ENCODE measurements at places on chromosomes 5 and 9.

GRCh38 chr9:132366481-132366880 lies 11.7 kb upstream of the SETX start:
- no peak for DNase-seq

GRCh38 chr9:16421532-16421931 lies 448.9 kb downstream of the BNC2 start:
- no peak for DNase-seq

DNA sequence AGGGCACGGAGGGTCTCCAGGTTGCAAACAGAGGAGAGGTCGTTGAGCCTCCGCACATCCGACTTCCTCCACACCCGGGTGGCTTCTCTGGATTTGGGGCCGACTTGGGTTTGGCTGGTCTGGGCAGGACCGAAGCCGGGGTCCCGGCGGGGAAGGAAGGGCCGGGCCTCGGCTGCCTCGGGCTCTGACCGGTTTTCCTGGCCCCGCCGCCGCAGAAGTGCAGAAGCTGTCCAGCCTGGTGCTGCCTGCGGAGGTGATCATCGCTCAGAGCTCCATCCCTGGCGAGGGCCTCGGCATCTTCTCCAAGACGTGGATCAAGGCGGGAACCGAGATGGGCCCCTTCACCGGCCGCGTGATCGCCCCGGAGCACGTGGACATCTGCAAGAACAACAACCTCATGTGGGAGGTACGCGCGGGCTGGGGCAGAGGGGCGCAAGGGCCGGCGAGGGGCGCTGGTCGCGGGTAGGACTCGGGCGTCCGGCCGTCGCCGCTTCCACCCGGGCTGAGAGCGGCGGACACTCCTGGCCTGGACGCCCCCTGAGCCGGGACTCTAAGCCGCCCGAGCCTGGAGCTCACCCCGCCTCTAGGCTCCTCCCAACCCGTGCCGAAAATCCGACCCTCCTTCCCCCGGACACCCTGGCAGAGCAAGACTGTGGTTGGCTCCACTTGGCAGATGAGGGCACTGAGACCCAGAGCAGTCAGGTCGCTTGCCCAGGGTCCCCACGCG lies 2.2 kb downstream of the PRDM12 start:
- no peak for DNase-seq

GRCh38 chr9:86601697-86602096 lies 247.5 kb upstream of the TUT7 start:
- DNase-seq = peak; percentile 4

GRCh38 chr5:79122973-79123372 lies 11.4 kb downstream of the BHMT start:
- no peak for DNase-seq

GRCh38 chr5:167573370-167574127 lies 717.9 kb upstream of the WWC1 start:
- DNase-seq = peak; percentile 8

DNA sequence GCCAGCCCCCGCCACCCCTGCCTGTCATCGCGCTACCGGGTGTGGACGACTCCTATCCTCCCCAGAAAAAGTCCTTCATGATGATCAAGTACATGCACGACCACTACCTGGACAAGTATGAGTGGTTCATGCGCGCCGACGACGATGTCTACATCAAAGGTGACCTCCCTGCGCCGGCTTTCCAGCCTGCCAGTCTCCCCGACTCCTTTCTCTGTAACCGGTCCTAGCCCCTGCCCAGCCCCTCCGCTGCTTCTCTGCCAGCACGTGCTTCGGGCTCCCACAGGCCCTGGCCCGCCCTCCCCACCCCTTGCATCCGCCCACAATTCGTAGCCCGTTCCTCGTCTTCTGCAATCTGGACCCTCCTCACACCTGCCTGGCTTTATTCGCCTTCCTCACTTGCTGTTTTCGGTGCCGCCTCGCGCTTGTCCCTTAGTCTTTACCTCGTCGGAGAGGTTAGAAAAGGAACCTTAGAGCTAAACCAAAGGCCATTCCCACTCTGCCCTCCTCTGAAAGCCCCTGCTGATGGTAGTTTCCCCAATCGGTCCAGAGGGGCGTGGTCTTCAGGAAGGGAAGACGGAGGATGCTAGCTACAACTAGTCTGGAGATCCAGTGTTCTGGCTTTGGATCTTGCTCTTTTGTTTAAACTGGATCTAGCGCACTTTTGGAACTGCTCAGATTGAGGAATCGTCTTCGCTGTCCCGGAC lies 1.4 kb downstream of the CHSY3 start:
- DNase-seq = peak; percentile 19

DNA sequence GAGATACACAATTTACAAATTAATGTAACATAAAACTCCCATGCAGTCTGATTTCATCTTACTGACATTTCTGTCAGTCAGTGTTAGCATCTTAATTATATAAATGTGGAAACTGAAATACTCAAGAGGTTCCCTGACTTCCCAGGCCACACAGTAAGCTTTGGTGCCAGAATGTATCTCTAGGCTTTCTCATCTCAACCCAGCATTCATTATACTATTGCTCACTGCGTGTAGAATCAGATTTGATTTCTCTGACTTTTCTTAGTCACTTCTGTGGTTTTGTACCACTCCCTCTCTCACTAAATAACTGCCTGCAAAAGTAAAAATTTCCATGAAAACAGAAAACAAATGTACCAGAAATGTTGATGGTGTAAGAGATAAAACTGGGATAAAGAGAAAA lies 31.7 kb upstream of the CDKN2B start:
- DNase-seq = no peak

GRCh38 chr9:77848897-77849296 lies 182.7 kb downstream of the GNAQ start:
- DNase-seq = no peak

DNA sequence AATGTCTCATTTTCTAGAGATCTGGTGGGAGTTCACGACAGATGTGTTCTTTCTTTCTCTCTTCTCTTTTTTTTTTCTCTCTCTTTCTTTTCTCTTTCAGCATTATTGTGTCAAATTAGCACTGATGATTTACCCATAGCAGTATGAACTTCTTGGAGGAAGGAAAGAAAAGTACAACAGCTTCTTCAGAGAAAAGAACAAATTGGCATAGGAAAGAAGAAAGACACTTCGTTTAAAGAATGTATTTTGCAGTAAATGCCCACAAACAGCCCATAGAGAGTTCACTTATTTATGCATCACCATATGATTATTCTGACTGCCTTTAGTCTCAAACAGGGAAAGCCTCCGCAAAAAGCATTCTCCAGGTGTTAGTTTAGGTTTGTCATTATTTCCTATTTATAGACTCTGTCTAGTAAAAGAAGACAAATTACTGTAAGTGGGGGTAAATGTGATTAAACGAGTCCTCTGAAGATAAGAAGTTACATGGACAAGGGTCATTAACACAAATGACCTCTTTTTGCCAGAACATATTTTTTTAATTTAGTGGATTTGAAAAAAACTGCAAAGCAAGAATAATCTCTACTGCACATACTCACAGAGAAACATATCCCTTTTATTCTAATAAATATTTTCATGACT lies 68.0 kb downstream of the POU5F2 start:
- DNase-seq = no peak

- no peak for DNase-seq
Measured at GRCh38 chr9:124663046-124663961, 107.8 kb downstream of the NR6A1 start.

DNA sequence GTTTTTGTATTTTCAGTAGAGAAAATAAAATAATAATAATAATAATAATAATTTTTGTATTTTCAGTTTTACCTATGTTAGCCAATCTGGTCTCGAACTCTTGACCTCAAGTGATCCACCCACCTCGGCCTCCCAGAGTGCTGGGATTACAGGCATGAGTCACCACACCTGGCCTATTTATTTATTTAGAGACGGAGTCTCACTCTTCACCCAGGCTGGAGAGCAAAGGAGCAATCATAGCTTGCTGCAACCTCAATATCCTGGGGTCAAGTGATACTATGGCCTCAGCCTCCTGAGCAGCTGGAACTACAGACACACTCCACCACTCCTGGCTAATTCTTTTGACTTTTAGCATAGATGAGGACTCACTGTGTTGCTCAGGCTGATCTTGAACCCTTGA lies 167.5 kb downstream of the TLE1 start:
- no peak for DNase-seq

DNA sequence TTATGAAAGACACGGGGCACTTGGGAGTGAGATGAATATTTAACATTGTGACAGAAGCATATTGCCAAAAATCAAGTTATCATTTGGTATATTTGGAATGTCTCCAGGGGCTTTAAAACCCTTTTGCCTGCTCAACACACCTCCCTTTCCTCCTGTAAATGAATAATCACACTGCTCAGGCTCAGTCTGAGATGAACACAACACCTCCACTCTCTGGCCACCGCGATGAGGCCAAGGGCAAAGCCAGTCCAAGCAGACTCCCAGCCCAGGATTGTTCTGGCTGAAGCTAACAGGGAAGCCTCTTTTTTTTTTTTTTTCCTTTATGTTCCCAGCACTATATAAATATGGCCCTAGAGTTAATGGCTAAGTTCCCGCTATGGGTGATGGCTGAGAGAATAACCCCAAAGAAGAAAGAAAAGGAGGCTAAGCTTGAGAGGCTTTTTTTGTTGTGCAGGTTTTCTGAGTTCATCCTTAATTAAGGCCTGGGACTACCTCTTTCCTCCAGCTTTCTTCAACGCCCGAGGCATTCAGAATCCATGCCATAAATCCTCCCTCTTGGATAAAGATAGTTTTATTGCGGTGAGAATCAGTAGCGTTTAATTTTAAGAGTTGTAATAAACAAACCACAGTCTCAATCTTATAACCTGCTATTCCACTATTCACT lies 10.5 kb upstream of the ERAP1 start:
- DNase-seq = no peak

- peak; percentile 30 for DNase-seq
Measured at GRCh38 chr5:88665750-88666215, 217.2 kb downstream of the MEF2C start.

- no peak for DNase-seq
Measured at GRCh38 chr9:131092548-131093440, 3.5 kb upstream of the AIF1L start.

DNA sequence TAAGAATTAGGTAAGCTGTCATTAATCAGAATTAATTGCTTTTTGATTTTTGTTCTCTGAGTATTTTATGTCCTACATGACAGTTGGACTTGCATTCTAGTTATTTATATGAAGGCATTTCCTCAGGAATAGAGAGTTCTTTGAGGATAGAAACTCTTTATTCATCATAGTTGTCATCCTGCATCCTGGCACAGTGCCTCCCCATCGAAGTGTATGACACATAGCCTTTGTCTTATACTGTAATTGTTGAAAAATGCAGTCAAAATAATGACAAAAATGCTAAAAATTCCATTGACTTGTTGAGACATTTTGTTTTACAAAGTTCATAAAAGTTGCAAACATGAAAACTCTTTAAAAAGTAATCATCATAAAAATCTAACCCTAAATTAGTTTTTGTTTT lies 36.5 kb downstream of the CFAP95 start:
- DNase-seq = no peak

GRCh38 chr5:24320643-24321042 lies 324.1 kb downstream of the CDH10 start:
- no peak for DNase-seq

DNA sequence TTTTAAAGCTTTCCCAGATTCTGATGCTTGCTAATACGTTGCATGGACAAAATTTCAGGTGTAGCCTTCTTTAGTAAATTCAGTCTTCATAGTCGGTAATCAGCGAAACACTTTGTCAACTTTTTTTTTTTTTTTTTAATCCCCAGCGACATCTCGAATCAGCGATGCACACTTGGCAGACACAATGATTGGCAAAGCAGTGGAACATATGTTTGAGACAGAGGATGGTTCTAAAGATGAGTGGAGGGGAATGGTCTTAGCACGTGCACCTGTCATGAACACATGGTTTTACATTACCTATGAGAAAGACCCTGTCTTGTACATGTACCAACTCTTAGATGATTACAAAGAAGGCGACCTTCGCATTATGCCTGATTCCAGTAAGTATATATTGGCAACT lies 66.8 kb upstream of the NXNL2 start:
- no peak for DNase-seq

DNA sequence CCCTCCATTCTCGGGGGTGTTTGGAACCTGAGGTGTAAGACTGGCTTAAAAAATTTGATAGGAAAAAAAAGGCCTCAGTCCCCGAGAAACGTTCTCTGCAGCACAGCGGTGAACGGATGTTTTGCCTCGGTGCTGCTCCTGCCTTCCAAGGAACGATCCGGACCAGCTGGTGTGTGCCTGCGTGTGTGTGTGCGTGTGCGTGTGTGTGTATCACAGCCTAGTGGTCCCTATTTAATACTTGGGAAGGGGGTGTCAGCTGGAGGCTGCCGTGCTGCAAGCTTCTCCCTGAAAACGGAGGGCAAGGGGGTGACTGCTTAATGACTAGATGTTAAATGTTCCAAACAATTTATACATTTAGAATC lies 76.9 kb downstream of the LHX2 start:
- DNase-seq = no peak

DNA sequence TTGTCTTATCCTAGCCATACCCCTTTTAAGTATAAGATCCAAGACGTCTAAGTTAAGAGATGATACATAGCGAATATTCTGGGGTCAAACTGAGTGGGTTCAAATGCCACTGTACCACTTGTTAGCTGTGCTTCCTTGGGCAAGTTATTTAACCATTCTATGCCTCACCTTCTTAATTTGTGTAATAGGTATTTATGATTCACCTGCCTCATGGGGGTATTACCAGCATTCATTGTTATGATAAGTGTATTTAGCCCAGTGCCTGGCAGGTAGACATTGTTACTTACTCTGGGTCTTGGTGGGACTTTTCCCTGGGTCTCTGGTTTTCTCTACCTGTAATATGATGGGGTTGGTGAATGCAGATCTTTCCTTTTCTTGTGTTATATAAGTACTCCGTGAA lies 3.8 kb downstream of the LARP1 start:
- DNase-seq = no peak

DNA sequence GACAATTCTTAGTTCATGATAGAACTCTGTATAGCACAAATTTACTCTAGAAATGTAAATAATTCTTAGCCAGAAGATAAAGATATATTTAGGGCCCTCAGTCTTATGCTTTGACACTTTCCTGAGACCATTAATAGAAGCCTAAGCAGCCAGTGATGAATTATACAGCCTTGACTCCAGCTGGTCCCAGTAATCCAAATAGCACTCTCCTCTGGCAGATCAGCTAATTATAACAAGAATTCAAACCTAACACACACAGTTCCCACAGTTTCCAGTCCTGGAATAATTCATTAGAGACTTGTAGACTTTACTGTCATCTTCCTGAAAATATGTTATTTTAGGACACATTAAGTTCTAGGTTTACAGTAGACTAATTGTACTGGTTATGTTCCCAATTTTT lies 50.4 kb downstream of the SHOC1 start:
- no peak for DNase-seq

DNA sequence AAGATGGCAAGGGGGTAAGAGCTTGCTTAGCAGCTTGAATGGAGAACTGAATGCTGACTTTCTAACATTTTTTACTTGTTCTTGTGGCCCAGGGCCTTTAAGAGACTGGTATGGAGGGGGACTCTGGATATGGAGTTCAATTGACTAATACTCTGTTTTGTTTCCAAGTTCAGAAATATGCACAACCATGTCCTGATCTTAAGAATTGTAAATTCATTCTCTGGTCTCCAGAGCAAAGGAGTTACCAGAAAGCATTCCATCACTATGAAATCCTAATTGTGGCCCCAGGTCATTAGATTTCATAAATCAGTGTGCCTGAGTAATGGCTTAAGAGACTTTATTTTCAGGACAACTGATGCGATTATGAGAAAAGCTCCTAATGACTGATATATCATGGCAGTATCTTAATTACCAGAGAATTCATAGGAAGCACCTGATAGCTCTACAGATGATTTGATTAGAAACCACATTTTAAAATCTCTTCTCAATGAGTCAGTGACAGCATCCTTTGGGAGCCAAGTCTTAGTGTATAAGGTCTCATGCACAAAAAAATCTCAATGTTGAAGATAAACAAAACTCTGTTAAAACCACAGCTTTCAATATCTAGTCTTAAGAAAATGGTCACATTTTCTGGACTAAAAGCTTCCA lies 613.6 kb upstream of the KLF4 start:
- no peak for DNase-seq

Measured in RPMI8226 (cell line).